ENCODE measurements at places on chromosomes 2 and 18. TPM values are rescaled to one million over a fixed set of nuclear protein-coding genes. Genes with fewer than 3 reads are reported as not detected.

Gene KHK
- total RNA-seq, result 10.0 TPM

DNA sequence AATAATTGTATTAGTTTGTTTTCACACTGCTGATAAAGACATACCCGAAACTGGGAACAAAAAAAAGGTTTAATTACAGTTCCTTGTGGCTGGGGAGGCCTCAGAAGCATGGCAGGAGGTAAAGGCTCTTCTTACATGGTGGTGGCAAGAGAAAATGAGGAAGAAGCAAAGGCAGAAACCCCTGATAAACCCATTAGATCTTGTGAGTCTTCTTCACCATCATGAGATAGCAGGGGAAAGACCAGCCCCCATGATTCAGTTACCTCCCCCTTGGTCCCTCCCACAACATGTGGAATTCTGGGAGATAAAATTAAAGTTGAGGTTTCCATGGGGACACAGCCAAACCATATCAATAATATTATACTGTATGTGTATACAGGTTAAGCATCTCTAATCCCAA lies 73.3 kb upstream of the CABLES1 start:
- DNase-seq, result no peak

DNA sequence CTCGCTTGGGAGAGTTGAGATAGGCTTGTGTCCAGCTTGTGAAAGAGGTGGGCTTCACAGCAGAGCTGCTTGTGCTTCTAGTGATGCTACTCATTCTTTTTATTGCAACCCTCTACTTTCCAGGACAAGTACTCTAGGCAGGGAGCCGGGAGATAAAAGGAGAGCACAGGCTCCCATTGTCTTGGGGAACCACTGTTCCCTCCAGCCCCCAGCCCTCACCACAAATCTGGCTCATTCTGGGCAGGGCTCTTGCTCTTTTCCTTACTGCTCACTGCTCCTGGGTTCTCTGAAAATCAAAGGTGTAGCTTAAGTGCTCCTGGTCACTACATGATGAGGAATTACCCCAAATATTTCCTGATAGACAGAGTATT lies 81.4 kb downstream of the CABYR start:
- DNase-seq, result no peak

GRCh38 chr2:5696945-5697521 lies 4.8 kb downstream of the SOX11 start:
- DNase-seq, result peak; percentile 50

DNA sequence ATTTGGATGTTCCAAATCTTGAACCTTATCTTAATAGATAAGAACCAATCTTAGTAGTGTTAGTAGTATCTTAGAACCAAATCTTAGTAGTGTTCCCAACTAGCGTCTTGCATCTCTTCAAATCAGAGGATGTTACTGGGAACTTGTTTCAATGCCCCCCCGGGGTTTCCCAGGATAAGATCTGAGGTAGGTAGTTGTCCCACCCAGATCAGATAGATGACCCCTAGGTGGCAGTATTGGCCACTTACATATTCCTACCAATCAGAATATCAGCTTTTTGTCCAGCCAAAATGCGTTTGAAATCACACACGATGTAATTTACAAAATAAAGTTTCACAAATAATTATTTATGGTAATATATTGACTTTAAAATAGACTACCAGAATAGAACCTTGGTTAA lies 314.8 kb downstream of the MBD2 start:
- DNase-seq, result no peak

Gene ICOS
- not detected for total RNA-seq

Gene C2orf80
- 1.0 TPM for total RNA-seq

- no peak for DNase-seq
Observed at GRCh38 chr2:36762764-36763490, 66.4 kb downstream of the VIT start.

DNA sequence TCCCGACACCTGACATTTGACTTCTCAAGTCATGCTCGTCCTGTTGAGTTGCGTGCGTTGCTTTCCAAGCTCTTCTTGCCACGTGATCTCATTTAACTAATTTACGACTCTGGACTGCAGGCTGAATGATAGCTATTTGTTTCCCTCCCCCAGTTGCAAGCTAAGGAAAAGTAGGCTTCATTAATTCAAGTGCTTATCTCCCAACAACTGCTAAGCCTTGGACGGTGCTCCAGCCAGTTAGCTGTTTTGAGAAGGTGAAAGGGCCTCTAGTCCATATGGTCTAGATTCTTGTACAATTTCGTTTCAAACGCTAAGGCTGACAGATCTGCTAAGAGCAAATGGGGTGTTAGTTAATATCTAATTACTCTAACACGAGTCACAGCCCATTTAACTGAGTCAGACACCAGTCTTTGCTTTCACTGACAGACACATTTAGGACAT lies 21.1 kb downstream of the GPR45 start:
- DNase-seq, result no peak

All from neural crest cell (in vitro differentiated cells).